ENCODE measurements at places on chromosomes 5 and 9.

DNA sequence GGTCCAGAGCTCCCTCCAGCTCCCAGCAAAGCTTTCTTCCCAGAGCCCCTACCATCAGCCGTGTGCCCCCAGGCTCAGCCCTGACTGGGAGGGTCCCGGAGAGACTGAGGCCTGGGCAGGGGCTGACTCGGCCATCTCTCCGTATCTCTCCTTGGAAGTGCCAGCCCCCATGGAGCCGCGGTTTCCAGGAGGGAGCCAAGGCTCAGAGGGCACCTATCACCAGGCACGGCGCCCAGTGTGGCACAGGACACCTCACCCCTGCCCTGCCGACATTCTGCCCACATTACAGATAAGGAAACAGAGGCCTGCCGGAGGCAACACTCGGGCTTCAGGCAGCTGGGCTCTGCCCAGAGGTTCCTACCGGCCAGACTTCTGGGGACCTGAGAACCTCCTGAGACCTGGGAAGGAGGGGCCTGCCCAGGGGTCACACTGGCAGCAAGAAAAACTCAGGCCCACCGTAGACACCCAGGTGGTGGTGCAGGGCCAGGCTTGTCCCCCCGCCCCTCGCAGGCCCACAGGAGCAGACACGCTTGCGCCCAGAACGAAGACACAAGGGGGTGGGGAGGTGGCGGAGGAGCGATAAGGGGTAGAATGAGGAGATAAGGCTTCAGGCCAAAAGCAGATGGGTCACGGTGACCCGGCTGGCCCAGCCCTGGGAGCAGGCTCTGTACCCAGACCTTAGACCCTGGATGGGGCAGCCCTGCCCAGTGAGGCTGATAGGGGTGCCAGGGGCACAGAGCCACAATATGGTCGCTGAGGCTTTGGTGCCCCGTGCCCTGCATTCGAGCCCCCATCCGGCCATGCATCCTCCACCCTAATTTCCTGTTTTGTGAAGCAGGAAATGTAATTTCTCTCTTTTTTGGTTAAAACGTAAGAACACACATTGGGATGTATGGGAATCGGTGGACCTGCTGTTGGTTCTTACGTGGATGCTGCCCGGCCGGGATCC lies 11.8 kb downstream of the NR5A1 start:
- no peak for DNase-seq

DNA sequence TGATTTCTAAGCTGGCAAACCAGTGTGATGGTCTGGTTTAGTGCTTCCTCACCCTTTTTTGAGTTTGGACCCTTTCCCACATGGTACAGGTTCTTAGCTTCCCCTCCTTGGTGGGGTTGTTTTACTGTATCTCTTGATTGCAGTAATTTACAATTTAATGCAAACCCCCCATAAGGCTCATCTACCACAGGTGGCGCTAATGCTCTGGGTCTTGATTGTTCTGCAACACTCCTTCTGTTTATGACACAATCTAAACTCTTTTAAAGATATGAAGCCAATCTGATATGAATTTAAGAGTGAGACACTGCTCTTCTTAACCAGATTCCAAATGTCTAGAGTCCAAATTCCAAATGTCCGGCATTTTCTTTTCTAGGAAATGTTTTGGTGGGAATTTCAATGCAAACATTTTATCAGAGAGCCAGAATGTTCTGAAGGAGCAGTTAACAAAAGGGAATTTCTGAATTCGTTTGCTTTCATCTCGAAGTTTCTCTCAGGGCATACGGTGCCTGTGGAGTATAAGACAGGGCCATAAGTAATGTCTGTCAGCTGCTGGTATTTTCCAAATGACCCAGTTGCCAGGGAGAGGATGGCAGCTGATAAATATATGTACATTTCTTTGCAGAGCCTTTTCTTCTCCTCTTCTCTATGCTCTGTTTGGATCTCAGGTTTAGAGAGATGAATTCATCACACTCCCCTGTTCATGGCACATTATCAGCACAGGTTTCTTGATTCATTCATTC lies 246.8 kb downstream of the ARHGAP26 start:
- no peak for DNase-seq

- DNase-seq: no peak
Observed at GRCh38 chr9:92438900-92439526, 14.7 kb upstream of the OMD start.

GRCh38 chr9:75053869-75054268 lies 25.8 kb upstream of the CARNMT1 start:
- no peak for DNase-seq

- no peak for DNase-seq
Observed at GRCh38 chr9:8734760-8735159, 935.2 kb upstream of the DMAC1 start.

- DNase-seq: no peak
Observed at GRCh38 chr5:180241600-180241999, 32.6 kb upstream of the RASGEF1C start.

DNA sequence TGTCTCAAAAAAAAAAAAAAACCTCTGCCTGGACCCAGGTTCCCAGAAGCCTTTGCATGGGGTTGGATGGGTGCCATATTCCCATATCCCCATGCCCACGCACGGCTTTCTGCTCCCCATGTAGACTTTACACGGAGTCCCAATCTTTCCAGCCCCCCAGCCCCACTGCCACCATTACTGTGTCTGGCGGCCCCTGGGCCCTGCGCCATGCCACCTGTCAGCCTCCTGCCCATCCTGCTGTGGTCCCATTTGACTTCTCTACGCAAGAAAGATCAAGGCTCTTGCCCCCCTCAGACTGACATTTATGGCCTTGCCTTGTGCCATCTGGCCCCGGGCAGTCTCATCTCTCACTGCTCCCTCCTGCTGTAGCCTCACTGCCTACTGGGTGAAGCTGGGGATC lies 6.5 kb upstream of the AK1 start:
- DNase-seq: no peak

DNA sequence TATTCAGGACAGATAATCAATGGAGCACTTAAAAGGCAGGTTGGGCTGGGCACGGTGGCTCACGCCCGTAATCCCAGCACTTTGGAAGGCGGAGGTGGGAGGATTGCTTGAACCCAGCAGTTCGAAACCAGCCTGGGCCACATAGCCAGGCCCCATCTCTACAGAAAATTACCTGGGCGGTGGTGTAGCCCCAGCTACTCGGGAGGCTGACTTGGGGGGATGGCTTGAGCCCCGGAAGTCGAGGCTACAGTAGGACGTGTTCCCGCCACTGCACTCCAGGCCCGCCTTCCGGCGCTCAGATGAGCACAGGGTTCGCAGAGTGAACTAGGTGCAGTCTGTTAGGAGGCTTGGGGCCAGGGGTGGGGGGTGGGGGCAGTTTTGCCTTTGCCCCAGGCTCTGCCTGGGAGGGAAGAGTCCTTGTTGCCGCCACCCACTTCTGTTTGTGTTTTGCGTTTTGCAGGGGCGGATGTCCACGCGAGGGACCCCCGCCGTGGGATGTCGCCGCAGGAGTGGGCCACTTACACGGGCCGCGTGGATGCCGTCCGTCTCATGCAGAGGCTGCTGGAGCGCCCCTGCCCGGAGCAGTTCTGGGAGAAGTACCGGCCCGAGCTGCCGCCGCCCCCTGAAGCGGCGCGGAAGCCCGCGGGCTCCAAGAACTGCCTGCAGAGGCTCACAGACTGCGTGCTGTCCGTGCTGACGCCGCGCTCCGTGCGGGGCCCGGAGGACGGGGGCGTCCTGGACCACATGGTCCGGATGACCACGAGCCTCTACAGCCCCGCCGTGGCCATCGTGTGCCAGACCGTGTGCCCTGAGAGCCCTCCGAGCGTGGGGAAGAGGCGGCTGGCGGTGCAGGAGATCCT lies 85.2 kb downstream of the ANKRD33B start:
- DNase-seq: no peak

- no peak for DNase-seq
Observed at GRCh38 chr5:94670726-94671125, 52.3 kb downstream of the SLF1 start.

GRCh38 chr9:71145179-71145578 lies 23.8 kb upstream of the TRPM3 start:
- DNase-seq: no peak

DNA sequence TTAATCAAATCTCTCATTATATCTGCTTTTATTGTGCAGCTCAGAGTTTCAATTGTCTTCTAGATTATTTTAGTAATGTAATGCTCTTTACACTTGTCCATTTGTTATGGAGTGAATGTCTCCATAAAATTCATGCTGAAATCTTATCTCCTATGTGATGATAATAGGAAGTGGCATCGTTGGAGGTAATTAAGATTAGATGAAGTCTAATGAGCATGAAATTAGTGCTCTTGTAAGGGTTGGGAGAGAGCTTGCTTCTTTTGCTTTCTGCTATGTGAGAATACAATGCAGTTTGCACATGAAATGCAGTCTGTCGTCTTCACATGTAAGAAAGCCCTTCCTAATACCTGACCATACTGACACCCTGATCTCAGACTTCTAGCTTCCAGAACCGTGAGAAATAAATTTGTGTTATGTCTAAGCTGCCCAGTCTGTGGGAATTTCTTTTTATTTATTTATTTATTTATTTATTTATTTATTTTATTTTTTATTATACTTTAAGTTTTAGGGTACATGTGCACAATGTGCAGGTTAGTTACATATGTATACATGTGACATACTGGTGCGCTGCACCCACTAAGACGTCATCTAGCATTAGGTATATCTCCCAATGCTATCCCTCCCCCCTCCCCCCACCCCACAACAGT lies 1399.2 kb upstream of the CDH6 start:
- DNase-seq: no peak

GRCh38 chr5:67462147-67462546 lies 265.5 kb upstream of the CD180 start:
- no peak for DNase-seq

- DNase-seq: no peak
Observed at GRCh38 chr9:92961627-92962302, 14.4 kb downstream of the FGD3 start.

- DNase-seq: no peak
Observed at GRCh38 chr5:152813526-152813925, 408.4 kb upstream of the NMUR2 start.

DNA sequence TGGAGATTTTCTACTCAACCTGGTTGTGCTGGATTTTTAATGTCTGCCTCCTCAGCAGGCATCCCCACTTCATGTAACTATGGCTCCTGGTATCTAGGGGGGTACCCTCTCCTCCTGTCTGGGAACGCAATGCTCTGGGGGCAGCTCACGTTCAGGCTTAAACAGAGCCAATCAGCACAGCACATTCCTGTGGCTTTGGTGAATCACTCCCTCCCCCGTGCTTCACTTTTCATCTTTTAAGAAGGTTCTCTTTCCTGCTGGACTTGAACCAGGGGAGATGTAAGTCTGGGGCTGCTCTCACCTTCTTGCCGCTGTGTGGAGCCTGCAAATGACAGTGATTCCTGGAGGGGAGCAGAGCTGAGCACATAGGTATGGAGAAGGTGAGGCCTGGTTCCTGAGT lies 101.2 kb downstream of the MSX2 start:
- no peak for DNase-seq

- no peak for DNase-seq
Observed at GRCh38 chr9:131033269-131034224, 24.6 kb downstream of the LAMC3 start.

GRCh38 chr9:18299449-18299848 lies 174.5 kb upstream of the ADAMTSL1 start:
- DNase-seq: no peak

DNA sequence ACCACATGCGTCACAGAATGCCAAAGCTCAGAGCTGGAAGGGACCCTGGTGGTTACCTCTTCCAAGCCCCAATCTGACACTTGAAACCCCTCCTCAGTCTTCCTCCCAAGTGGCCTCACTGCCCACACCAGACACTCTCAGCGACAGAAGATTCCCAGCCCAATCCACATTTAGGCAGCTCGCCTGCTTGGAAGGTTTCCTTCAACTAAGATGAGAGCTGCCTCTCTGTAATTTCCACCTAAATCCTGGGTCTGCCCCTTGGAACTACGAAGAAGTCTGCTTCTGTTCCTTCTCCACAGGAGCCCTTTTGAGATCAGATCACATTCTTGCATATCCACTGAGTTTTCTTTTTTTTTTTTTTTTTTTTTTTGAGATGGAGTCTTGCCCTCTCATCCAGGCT lies 83.7 kb downstream of the PAX5 start:
- DNase-seq: no peak
